ENCODE measurements at places on chromosomes 4 and X.

GRCh38 chr4:4386296-4386735, 586 bp upstream of the NSG1 start:
- DNase-seq = no peak

- no peak for DNase-seq
Measured at GRCh38 chrX:140151316-140151715, 186.0 kb upstream of the CXorf66 start.

GRCh38 chr4:8129136-8129535, 29.5 kb downstream of the ABLIM2 start:
- no peak for DNase-seq

DNA sequence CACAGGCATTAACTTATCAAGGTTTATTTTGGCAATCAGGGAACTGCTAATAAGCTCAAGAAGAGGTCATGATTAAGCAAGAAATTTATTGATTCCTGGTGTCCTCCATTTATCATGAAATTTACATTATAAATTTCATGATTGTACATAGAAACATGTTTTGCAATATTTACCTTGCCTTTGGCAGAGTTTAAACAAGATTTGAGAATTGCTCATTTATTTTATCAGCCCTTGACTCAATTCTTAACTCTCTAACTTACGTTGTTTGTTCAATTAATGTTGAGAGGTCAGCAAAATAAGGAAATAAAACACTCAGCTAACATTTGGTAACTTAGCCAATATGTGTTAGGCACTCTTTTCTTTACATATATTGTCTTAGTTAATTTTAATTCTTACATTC, 286.6 kb downstream of the SLC7A11 start:
- DNase-seq = no peak

GRCh38 chr4:13990596-13991589, 363.4 kb upstream of the BOD1L1 start:
- DNase-seq = no peak

DNA sequence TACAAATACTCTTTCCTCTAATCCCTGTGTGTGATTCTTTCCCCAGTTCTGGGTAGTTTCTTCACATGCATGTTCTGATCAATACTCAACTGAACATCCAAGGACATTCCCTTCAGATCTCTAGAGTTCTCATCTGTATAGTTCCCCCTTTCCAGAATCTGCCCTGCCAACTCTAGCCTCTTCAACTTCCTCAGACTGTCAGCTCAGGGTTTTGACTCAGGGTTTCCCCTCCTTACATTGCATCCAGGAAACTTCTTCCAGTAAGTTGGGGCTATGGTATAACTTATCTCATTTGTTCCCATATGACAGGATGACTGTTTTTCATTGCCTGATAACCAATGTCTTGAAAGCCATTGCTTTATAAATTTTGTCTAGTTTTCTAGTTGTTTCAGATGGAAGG, 14.2 kb upstream of the ANKRD17 start:
- no peak for DNase-seq

DNA sequence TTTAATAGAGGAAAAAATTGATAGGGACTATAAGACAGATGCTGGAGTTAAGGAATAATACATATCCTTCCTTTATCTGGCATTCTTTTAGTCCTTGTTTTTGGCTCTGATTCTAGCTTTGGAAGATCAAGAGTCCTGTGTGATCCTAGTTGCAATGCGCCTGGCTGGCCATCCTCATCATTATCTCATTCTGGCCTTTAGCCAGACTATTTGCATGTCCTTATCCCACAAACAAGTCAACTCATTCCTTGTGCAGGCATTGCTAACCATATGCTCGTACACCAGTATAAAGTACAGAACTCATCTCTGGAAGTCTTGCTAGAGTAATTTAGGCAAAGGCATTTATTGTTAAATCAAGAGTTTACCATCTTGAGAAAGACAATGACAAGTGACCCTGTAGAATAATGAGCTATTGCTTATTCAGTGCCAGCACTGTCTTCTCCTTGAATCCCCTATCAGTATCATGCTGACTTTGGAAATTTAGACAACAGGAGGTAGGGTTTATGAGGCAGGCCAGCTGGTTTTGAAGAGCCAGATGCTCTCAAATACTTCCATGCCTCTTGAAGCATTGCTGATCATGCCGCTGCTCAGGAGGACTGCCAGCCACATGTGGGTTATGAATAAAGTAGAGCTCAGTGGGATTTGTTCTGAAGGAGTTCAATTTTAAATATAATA, 1730.3 kb upstream of the TENM3 start:
- no peak for DNase-seq

DNA sequence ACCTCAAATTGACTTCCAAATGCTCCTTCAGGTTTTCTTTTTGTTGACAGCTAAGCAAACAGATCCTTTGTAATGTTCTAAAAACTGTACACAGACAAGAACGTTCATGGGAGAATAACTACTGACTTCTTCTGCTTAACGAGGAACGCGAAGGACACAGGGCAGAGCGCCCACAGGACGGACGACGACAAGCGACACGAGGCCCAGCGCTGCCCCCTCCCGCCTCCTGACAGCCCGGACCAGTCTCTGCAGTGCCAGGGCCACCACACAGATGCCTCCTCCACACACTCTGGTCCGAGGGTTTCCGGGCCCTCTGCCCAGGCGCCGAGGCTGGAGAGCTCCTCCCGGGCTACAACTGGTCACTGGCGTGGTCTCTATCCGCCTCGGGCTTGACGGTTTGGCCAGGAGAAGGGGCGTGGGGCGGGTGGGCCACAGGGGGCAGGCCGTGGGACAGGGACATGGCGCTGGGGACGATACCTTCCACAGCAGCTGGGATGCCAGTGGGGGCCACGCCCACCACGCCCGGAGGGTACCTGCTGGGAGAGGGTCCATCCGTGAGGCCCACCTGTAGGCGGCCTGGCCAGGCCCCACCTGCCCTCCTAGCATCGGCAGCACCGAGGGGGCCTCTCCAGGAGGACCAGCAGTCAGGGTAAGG, 36.9 kb downstream of the CTBP1 start:
- peak; percentile 99 for DNase-seq

GRCh38 chrX:106615041-106615440, 3.3 kb downstream of the RADX start:
- DNase-seq = no peak

- DNase-seq = no peak
Measured at GRCh38 chrX:72705814-72706213, 8.3 kb downstream of the PHKA1 start.

DNA sequence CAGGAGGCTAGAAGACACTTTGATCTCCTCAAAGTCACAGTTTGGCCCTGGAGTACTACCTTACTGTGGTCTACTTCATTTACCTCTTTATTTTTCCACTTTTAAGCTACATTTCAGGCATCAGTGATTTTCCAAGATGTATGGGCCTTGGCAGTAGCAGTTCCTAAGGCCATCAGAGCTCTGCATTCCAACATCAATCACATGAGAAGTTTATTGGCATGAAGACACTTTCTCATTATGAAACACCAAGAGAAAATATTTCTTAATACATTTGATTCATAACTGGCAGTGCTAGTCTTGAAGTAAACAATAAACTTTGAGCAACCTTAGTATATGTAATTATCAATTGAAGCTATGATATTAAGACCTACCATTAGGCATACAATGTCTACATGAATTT, 178.1 kb downstream of the IL15 start:
- DNase-seq = no peak
